Left lobe of liver (tissue), 2 donors: ENCODE measurements at places on chromosomes 16 and 17. TPM values are rescaled to one million over a fixed set of nuclear protein-coding genes. Genes with fewer than 3 reads are reported as not detected.

Gene UBTF
- total RNA-seq: 34.3 TPM

DNA sequence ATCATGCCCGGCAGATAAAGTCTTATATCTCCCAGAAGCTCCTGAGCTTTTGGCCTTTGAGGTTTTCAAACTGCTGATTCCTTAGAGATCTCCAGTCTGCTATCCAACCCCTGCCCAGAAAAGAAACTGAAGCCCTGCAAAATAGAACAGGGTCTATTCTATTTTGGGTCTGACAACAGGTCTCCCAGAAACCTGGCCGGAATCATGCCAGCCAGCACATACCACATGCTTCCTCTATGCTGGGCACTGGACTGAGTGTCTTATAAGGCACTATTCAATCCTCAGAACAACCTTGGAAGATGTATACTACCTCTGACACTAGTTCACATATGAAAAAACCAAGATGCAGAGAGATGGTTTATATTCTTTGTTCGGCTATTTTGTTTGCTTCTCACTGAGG lies 21.3 kb upstream of the GFOD2 start:
- DNase-seq: no peak

Gene CRYM
- total RNA-seq: 7.2 TPM

DNA sequence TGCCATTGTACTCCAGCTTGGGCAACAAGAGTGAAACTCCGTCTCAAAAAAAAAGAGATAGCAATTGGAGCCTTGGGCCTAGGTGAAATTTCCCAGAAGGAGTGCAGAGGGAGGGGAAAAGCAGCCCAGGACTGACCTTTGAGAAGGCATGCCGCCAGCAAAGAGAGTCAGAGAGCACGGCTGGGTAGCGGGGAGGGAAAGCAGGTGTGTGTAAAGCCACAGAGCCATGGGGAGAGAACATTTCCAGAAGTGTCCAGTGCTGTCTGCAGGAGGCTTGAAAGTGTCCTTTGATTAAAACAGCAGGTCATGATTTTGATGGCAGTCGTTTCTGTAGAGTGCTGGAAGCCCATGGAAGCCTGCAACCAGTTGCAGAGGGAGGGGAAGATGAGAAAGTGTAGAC lies 8.1 kb downstream of the C16orf54 start:
- DNase-seq: no peak

Gene C16orf86
- total RNA-seq: 5.5 TPM
